Urinary bladder (tissue), 4 donors: ENCODE measurements at places on chromosomes 5 and 9. TPM values are rescaled to one million over a fixed set of nuclear protein-coding genes. Genes with fewer than 3 reads are reported as not detected.

DNA sequence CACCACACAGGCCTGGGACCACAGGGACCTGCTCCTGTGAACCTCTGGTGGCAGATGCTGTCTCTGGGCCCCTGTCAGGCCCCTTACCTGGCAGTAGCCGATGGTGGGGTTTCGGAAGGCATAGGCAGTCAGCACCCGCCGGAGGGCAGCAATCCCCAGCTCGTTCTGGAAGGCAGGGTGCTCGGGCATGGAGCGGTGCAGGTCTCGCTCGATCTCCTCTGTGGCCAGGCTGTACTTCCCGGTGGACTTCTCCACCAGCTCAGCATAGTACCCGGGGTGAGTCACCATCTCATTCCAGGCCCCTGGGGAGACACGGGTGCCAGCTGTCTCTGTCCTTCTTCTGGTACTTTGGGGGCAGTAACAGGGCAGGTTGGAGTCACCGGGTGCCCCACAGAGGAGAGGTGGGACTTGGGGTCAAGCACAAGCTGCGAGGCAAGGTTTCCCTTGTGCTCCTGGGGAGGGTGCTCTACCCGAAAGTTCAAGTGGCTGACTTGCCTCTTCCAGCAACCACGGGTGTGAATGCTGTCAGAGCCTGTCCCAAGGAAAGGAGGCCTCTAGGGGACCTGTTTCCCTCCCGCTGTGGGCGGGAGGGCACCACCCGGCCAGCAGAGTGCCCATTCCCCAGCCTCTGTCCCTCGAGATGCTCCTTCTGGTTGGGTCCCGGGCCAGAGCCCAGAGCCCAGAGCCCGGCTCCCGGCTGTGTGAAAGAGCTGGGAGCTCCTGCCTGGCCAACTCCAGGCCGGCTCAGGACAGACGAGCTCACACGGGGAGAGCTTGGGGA is 19.8 kb upstream of the MRNIP start:
- no peak for DNase-seq

GRCh38 chr5:142375944-142376411 is 51.2 kb upstream of the SPRY4 start:
- DNase-seq = no peak

GRCh38 chr5:17087035-17087434 is 130.4 kb upstream of the BASP1 start:
- no peak for DNase-seq

DNA sequence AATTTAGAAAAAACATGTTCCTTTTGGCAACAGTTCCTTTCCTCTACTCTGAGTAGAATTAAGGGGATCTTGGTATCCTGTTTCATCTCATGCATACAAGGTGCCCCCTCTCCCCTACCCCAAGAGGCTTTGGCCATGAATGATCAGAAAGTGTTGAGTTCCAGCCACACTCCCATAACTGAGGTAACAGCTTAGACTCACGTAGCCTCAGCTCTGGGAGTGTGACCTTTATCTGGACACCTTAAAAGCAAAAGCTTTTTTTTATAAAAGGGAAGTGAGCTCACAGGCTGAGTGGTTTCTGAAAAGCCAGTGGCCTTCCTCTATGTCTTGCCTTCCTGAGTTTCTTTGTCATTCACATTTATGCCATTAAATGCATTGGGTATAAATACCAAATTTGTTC is 900 bp upstream of the HAVCR2 start:
- DNase-seq = no peak

DNA sequence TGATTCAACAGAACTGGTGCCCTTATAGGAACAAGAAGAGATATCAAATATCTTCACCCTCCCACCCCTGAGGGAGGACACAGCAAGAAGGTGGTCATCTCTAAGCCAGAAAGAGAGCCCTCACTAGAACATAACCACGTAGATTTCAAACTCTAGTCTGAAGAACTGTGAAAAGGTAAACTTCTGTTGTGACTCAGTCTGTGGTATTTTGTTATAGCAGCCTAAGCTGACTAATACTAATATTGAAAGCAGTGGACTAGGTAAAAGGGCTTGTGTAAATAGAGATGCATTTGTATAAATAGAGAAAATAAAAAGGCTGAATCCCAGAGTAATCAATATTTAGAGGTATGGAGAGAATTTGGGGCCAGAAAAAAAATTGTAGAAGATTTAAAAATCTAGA is 157.6 kb upstream of the CCNH start:
- DNase-seq = no peak

DNA sequence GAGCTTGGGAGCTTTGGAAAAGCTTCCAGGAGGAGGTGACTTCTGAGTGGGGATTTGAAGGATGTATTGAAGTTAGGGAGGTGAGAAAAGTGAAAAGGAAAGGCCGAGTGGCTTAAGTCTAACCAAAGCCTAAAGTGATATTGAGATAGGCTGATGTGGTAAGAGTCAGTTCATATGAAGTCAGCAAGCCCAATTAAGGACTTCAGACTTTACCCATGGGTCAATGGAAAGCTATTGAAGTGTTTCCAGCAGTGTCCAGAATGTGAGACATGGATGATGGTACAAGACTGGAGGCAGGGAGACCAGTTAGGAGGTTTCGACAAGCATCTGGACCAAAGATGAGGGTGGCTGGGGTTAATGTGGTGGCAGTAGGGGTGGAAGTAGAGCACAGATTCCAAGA is 134.3 kb upstream of the WWC1 start:
- DNase-seq = no peak

RELL2 gene
- 3.0 TPM for polyA plus RNA-seq

ANKDD1B gene
- 0.41 TPM for polyA plus RNA-seq
